ENCODE measurements at places on chromosomes 16 and 17.
A peak's percentile ranks its signal among the peaks of the same experiment; 100 is the strongest.

DNA sequence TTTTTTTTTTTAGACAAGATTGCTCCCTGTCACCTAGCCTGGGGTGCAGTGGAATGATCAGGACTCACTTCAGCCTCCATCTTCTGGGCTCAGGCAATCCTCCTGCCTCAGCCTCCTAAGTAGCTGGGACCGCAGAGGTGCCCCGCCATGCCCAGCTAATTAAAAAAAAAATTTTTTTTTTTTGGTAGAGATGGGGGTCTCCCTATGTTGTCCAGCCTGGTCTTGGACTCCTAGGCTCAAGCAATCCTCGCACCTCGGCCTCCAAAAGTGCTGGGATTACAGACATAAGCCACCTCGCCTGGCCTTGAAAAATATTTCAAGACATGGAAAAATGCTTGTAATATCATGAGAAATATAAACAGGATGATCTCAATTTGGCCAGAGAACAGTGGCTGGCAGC lies 42.9 kb downstream of the HAPSTR1 start:
- no peak for DNase-seq

DNA sequence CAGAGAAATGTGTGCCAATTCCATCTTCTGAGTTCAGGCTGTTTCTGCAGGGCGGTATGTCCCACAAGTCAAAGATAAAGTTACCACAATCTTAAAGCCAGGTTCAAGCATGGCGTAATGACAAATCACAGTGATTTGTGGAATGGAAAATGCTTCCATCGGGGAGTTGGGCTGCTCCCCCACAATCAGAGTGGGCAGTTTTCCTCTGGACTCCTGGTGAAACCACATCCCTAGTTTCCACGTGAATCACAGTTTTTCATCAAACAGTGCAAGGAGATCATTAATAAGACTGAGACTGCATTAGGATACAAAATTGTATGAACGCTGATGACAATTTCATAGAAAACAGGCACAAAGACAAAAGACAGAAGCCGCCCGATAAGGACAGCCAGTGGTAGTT lies 3.6 kb downstream of the LITAF start:
- DNase-seq = no peak

DNA sequence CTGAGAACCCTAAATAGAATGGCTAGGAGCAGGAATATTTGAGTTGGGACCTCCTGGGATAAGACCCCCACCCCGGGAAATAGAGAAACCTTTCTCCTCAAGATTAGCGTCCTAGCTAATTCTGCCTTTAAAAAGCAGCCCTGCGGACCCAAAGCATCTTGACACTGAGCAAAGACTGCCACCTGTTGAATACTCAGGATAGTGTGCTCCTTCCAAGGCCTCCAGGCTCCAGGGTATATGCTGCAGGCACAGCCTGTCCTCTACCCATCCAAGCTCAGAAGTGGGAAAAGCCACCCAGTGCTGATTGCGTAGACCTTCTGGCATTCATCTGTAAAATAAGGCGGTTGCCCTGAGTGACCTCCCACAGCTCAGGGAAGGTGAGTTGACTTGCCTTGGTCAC lies 456.2 kb upstream of the DYNLRB2 start:
- peak; percentile 27 for DNase-seq

DNA sequence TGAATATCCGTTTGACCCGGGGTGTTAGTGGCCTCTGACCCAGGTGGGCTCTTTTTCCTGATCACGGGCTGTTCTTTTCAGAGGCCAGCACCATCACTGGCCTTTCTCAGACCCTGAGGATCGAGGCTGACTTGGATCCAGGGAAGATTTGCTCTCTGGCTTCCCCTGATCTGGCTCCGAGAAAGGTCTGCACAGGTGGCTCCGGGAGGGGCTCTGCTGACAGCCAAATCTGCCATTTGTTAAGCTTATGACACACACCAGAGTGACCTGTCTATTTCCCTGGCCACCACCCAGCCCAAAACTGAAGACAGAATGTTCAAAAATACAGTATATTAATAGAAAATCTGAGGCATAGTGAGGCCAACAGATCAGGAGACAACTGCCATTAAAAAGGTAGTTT lies 221.8 kb upstream of the TNRC6C start:
- no peak for DNase-seq

GRCh38 chr17:39635614-39636176 lies 1.2 kb upstream of the STARD3 start:
- no peak for DNase-seq

DNA sequence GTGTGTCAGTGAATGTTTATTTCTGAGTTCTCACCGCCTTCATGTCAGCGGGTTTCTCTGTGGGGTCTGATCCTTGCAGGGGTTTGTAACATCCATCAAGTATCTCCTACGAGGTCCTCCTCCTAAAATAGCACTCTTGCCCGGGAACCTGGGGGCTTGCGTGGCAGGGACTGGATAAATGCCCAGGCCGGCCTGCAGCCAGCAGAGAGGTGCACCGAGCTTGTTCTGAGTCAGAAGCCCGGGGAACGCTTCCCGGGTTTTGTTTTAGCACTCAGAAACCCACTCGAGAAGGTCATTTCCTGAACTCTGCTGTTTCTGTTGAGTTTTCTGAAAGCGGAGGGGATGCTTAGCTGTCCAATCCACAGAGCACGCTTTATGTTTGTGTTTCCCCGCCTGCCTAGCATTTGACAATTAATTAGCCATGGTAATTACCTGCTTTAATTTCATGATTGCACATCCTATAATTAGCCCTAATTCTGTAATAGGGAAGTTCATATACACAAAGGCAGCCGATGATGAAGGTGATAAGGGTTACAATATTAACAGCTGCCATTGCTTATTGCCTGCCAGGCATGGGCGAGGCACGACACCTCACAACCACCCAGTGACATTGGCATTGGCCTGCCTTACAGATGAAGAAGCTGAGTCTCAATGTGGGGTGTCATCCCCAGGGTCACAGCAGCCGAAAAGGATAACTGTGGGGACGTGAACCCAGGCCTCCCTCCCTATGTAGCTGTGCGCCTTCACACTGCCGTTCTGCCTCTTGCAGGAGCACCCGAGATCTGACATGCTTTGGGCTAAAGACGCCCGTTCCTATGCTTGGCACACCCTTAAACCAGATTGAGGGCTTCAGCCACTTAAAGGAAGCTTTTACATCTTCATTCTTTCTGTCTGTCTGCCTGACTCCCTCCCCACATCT lies 333.1 kb downstream of the CPPED1 start:
- DNase-seq = peak; percentile 64

DNA sequence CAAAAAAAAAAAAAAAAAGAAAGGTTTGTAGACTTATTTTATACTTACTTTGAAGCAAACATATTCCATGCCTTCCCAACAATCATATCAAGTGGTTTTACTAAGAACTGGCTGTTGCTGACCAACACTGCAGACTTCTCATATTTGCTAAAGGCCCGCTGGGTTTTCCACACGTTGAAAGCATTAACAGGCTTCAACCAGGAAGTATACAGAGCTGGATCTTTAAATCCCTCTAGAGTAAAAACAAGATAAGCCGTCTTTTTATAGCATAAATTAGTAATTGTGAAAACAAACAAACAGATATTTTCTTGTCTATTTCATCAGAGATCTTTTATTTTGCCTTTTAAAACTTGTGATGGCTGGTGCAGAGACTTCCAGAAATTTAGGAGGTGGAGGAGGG lies 29.1 kb downstream of the TUBD1 start:
- DNase-seq = no peak

- no peak for DNase-seq
Measured at GRCh38 chr17:40056379-40057015, 2.3 kb upstream of the MED24 start.

DNA sequence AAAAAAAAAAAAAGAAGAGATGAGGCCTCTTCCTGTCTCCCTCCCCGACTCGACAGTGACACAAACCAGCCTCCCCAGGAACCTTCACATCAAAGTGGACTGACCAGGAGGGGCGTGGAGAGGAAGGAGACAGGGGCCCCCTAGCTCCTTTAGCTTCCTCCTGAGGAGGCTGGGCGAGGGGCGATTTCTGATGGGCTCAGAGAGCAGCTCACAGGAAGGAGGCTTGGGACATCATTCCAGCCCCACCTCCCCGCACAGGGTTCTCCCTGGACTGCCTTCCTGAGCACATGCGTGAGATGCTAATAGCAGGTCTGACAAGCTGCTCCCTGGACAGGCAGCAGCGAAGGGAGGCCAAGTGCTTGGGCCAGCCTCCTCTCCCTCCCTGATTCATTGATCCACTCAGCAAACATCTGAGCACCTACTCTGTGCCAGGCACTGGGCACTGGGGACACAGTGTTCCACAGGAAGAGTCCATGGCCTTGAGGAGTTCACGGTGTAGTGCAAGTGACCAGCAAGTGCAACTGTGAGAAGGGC lies 14.4 kb upstream of the DOK4 start:
- no peak for DNase-seq

GRCh38 chr16:10791048-10791447 lies 27.5 kb downstream of the TVP23A start:
- no peak for DNase-seq
